Stimulated activated CD4-positive, alpha-beta T cell treated with anti-CD3 and anti-CD28 coated beads, Interleukin-4, amount 100 ng/mL, for 24 hours (primary cell): ENCODE measurements at places on chromosomes 16 and 17.
A peak's percentile ranks its signal among the peaks of the same experiment; 100 is the strongest.

GRCh38 chr17:48254896-48255295 lies 147.3 kb downstream of the SNX11 start:
- no peak for DNase-seq

- DNase-seq = no peak
These were observed 5.4 kb upstream of the KIF18B start for GRCh38 chr17:44952946-44953475.

GRCh38 chr16:379961-380761 lies 1.6 kb downstream of the PGAP6 start:
- DNase-seq = no peak

- peak; percentile 72 for DNase-seq
These were observed 12.7 kb upstream of the STAC2 start for GRCh38 chr17:39238311-39238972.

- DNase-seq = peak; percentile 26
These were observed 43.4 kb downstream of the ZNF276 start for GRCh38 chr16:89764711-89765201.

- DNase-seq = peak; percentile 49
These were observed 8.7 kb upstream of the SLC7A5 start for GRCh38 chr16:87877942-87878507.

DNA sequence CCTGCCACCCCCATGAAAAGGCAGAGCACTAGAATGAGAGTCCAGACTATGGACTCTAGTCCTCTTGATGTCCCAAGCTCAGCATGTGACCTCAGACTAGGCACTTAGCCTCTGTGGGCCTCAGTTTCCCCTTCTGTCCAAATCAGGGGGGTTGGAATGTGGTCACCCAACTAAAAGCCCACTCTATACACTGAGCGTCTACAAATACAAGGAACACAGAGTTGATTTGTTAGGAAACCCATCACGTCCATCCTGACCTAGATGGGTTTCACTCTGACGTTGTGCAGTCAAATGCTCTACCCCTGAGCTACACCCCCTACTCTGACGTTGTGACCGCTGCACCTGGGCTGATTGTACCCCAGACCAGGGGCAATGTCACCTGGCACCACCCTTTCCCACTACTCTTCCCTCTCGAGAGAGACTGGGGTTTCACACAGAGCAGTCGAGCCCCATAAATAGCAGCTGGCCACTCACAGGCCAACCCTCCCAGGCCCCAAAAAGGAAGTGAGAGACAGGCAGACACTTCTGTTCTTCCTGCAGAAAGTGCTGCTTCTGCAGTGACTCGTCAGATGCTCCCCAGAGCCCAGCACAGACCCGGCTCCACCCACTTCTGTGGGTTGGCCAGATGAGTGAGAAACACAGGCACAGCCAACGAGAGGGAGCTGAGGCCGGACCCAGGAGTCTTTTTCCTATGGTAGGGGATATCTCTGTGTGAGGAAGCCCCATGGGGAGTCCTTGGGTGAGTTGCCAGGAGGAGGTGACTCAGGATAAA lies 16.1 kb upstream of the TNFRSF13B start:
- DNase-seq = peak; percentile 64

- no peak for DNase-seq
These were observed 1.2 kb downstream of the EVI2A start for GRCh38 chr17:31320241-31320640.

GRCh38 chr17:32482568-32483320 lies 4.0 kb upstream of the CDK5R1 start:
- no peak for DNase-seq

DNA sequence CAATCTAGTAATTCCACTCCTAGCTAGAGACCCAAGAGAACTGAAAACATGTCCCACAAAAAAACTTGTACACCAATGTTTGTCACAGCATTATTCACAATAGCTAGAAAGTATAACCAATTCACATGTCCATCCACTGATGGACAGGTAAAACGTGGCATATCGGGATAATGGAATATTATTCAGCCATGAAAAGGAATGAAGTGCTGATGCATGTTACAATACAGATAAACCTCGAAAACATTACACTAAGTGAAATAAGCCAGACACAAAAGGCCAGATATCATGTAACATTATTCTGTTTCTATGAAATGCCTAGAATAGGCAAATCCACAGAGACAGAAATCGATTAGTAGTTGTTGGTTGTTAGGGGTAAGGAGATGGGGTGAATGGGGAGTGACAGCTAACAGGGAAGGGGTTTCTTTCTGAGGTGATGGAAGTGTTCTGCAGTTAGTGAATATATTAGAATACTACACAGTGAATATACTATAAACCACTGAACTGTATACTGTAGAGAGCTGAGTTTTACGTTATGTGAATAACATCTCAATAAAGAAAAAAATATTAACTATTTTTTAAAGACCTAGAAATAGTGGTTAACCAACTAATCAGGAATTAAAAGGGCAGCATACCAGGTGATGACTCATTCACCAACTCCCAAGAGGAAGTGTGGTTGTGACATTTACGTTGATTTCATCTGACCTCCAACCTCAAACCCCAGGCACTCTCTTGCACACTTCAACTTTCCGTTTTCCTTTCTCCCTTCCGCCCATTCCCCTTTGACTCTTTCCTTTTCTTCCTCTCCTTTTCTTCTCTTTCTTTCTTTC lies 48.6 kb downstream of the GAS7 start:
- no peak for DNase-seq

- no peak for DNase-seq
These were observed 73.7 kb downstream of the TNRC6C start for GRCh38 chr17:78032166-78032565.

DNA sequence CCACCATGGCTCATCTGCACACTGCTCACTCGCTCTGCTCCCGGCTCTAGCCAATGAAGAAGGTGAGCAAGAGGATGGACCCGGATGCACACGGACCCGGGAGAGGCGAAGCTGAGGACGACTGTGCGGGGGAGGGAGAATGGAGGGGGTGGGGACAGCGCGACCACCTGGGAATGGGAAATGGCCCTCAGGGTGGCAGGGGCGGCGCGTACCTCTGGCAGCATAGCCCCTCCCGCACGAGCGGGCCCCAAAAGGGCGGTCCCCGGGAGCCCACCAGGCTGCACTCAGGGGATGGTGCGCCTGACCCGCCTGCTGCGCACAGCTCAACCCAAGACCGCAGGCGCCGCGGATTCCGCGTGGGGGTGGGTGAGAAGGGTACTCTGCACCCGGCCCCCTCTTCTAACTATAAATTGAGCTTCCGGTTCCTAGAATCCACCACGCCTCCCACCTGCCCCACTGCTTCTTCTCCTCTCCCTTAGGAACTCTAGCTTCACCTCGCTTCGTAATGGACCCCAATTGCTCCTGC lies 6.1 kb downstream of the MT1H start:
- DNase-seq = peak; percentile 60

DNA sequence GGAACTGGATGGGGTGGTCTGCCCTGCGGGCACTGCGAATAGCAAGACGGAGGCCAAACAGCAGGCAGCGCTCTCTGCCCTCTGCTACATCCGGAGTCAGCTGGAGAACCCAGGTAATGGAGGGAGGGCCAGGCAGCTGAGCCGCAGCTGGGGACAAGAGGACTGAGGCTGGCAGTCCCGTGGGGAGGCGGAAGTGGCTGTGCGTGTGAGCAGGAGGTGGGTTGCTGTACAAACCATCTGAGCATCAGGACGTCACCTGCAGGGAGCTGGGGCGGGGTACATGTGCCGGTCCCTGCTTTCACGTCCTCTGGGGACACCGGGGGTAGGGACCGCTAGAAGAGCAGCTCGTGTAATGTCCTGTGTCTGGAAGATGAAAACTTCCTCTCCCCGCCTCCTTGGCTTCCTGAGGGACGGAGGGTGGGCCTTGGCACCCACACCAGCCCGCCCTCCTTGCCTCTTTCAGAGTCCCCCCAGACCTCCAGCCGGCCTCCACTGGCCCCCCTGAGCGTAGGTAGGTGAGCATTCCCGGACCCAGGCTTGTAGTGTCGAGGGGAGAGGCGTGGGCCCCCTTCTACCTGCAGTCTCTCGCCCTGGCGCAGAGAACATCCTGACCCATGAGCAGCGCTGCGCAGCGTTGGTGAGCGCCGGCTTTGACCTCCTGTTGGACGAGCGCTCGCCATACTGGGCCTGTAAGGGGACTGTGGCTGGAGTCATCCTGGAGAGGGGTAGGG lies 3.7 kb downstream of the ADAD2 start:
- no peak for DNase-seq

DNA sequence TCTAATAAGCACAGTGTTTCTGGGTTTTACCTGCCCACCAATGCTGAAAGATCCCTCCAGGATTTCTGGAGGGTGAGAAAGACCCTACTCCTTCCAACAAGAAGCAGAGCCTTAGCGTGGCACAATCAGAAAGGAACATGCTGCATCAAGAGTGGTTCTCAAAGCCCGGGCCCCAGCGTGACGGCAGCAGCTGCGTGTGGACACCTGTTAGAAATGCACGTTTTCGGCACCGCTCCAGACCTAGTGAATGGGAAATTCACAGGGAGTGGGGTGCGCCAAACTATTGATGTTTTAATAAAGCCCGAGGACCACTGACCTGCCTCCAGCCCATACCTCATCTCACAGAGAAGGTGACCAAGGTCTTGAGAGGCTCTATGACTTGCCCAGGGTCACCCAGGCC lies 55.8 kb downstream of the PECAM1 start:
- no peak for DNase-seq

- DNase-seq = no peak
These were observed 158.6 kb downstream of the AXIN2 start for GRCh38 chr17:65402513-65403496.

GRCh38 chr17:81489012-81489997 lies 23.3 kb downstream of the ACTG1 start:
- no peak for DNase-seq

DNA sequence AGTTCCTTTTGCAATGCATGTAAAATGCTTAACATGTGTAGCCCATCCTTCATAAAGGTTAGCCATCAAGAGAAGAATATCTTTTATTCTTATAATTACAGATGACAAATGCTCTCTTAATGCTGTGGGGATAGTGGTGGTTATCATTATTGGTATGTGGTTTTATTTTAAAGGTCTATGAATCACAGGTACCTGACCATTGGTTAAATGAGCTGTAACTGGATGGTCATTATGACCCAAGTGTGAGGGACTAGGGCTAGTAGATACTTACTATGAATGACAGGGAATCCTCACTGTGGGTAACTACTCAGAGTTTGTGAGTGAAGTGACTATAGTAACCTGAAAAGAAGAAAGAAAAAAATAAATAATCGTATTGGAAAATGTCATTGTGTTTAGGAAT lies 78.8 kb downstream of the CDRT15 start:
- no peak for DNase-seq

GRCh38 chr17:47225436-47225858 lies 16.3 kb downstream of the MYL4 start:
- no peak for DNase-seq

DNA sequence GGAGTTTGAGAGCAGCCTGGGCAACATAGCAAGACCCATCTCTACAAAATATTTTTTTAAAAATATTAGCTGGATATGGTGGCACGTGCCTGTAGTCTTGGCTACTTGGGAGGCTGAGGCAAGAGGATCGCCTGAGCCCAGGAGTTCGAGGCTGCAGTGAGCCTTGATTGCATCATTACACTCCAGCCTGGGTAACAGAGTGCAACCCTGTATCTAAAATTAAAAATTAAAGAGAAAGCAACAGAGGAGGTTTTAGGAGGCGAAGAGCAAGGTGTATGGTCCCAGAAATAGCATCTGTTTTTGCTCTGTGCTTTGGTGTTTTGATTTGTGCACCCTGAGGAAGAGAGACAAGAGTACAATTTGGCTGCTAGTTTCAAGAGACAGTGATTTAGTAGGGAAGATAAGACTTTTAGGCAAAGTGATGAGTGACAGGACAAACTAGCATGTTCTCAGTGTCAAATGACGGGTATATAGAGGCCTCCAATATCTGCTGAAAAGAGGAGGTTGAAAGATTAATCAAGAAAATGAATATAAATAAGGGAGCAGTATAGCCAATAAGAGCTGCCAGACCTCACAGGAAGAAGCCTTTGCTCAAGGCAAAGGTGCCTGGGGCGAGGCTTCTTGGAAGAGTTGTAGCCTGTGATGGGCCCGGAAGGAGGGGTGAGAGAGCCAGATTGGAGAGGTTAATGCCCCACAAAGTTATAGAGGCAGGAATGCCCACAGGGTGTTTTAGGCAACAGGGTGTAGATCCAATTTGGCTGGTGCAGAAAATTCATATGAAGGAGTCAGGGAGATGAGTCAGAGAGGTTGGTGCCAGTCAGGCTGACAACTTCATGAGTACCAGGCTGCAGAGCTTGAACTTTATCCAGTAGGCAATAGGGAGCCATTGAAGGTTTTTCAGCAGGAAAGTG lies 11.4 kb downstream of the HLF start:
- no peak for DNase-seq

GRCh38 chr16:61926766-61927165 lies 109.5 kb downstream of the CDH8 start:
- DNase-seq = no peak

DNA sequence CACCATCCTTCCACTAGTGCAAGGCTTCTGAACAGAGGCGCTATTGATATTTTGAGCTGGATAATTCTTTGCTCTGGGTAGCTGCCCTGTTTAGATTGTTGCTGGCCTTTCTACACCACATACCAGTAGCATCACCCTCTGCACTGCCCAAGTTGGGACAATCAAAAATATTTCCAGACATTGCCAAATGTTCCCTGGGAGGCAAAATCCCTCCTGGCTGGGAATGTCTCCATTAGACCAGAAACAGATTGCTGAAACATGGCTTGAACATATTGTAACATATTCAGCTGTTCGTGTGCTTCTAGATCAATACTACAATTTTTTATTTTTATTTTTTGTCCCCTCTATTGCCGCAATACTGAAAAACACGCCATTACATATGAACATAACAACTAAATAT lies 174.6 kb downstream of the ABCA8 start:
- no peak for DNase-seq

DNA sequence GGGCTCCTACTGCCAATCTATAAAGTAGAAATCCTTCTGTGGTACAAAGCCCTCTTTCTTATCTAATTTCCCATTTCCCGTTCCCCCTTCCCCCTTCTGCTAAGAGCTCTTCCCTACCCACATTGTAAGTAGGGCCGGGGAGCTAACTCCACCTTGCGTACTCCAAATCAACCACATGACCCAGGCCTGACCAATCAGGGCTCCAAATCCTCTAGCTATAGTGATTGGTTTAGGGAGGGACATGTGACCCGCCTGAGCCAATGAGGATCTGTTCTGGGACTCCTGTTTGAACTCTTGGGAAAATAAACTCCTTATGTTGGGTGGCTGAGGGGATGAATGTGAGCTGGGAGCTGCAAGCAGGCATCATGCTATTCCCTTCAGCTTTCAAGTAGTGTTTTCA lies 40.9 kb upstream of the MEOX1 start:
- peak; percentile 12 for DNase-seq

- DNase-seq = no peak
These were observed 28.9 kb downstream of the ADCY9 start for GRCh38 chr16:4087099-4087885.

DNA sequence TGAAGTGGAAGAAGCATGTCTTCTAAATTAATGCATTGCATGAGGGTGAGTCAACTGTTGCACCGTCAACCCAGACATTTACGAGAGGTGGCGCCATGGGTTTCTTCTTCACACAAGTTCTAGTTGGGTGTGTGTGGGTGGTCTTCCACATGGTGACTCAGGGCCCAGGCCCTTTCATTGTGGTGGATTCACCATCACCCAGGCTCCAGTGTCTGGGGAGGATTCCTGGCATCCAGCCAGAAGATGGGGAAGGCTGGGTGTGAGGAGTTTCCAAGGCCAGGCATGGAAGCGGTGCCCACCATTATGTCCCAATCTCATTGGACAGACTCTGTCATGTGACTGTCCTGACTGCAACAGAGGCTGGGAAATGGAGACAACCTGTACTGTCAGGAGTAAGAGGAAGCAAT lies 21.4 kb upstream of the JPH3 start:
- DNase-seq = peak; percentile 18

GRCh38 chr17:67095803-67096202 lies 51.4 kb downstream of the CACNG1 start:
- DNase-seq = no peak
